ENCODE measurements at places on chromosomes 12 and 14.
A peak's percentile ranks its signal among the peaks of the same experiment; 100 is the strongest.

DNA sequence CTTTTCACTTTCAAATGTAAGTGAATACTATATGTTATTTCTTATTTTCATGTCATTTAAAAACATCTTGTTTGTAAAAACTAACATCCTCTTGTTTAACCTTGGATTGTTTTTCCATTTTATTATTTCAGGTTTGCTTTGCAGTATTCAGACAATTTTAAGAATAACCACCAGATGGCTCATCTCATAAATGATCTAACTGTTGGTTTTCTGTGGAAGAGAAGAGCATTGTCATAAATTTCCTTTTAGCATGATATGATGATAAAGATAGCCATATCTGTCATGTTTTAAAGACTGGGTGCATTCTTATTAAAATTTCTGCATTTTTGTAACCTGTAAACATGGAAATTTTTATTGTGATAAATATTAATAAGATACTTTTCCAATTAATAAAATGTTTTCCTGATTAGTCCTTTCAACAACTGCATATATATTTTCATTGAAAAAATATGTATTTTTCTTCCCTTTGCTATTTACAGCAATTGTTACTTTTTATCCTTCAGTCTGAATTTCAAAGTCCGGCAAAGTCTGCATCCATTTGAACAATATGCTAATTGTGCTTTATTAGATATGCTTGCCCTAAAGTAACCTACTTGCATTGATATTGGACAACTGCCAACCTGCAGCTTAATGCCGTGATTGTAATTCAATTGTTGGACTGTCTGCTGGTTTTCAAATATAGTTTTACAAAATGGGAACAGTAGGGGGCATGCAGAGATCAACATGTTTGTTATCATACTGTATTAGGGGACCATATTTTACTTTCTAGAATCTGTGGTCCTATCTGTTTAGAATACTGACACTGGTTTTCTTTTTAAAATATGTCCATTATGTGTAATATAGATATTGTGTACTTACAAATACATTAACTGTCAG is 163.4 kb downstream of the GARIN6 start:
- peak; percentile 12 for DNase-seq

DNA sequence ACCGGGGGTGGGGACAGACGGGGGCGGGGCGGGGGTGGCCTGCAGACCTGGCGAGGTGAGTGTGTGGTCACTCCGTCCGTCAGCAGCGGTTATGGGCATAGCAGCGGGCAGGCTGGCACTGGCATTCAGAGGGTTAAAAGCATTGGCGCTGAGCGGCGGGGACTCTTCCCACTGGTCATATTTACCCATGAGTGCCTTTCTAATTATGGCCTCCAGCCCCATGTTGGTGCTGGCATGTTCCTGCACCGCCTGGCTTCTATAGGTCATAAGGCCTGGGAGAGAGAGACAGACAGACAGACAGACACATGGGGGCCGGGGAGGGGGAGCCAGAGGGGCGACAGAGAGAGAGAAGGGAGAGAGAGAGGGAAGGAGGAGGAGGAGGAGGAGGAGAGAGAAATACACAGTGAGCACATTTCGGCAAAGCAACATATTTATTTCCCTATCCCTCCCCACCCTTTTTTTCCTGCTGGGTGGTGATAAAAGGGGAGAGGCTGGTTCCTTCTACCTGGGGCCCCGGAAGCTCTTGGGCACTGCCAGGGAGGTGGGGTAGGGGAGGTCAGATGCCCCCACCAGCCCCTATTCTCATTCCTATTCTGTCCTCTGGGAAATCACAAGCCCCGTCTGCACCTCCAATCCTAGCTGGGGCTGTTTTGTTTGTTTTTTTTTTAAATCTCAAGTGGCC is 32.6 kb downstream of the RFLNA start:
- no peak for DNase-seq

DNA sequence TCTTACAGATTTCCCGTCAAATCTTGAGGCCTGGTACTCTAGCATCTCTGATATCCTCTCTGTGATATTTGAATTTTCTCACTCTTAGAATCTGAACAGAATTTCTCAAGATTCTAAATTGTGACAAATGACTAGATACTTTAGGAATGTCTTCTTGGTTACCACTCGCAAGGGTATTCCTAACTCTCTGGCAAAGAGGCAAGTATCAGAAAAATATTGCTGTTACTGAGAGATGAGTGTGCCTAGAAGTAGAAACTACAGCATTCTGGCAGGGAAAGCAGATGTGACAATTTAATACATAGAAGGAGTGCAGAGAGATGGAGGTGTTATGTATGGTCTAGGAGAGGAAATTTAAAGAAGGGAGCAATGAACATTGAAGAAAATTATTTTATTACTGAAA is 467.8 kb downstream of the LRIG3 start:
- DNase-seq: peak; percentile 24

- DNase-seq: no peak
Observed at GRCh38 chr12:108356835-108357806, 18.0 kb upstream of the CMKLR1 start.

- DNase-seq: no peak
Observed at GRCh38 chr12:58703866-58704265, 216.4 kb downstream of the LRIG3 start.

- DNase-seq: no peak
Observed at GRCh38 chr12:58601529-58601928, 318.8 kb downstream of the LRIG3 start.

GRCh38 chr12:94074216-94074979 is 74.0 kb upstream of the PLXNC1 start:
- DNase-seq: no peak
